Frontal cortex (tissue), 4 donors: ENCODE measurements at places on chromosomes 4 and X.

DNA sequence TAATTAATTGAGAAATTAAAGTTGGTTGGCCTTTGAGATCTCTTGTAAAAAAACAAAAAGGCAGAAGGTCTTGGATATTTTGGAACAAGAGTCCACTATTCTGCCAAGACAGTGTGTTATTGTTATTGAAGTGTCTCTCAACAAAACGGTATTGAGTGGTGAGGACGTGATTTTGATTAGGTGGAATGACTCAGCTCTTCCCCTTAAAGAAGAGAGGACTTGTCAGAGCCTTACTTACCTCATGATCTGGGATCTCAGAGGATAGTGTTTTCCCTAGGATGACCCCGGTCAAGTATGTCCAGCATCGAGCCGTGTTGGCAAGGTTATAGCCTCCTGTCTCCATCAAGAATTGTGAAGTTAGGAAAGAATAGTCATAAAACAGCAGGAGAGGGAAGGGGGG lies 110.9 kb downstream of the HDAC8 start:
- no peak for DNase-seq

- DNase-seq = no peak
Measured at GRCh38 chr4:7382634-7383014, 52.1 kb downstream of the PSAPL1 start.

DNA sequence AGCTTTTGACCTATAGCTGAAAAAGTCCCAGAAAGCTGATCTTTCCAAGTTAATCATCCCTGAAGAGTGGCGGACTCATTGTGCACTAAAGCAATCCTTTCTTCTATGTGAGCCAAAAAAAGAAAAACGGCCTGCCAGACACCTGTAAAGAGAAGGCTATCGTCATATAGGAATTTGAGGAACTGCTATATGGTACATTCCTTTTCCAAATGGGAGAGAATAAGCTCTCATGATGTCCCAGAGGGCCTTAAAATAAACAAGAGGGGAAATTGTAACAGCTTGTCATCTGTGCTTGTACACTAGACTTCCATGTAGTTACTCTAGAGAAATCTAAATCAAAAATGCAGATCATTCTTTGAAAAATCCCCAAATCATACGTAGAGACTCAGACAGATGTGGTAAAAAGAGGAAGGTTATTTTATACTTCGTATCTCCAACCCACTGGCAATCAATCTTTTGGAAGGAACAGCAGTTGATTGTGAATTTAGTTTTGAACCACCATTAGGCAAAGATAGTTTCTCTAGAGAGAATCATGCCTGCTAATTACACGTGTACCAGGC lies 26.1 kb downstream of the GPR174 start:
- no peak for DNase-seq

DNA sequence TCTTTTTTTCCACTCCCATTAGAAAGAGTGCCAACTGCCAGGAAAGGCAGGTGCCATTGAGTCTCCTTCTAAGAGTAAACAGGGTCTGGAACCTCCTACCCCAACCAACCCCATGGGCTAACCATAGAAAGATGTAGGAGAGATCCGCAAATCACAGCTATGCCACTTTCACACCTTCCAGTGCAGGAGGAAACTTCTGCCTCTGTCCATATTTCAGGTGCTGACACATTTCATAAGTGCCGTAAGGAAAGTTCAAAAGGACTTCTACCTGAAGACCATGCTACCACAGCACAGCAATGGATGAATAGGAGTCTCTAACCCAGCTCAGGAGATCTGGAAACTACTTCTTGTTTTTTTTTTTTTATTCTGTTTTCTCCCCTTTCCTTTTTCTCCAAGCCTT lies 145.8 kb downstream of the FBXO8 start:
- no peak for DNase-seq

DNA sequence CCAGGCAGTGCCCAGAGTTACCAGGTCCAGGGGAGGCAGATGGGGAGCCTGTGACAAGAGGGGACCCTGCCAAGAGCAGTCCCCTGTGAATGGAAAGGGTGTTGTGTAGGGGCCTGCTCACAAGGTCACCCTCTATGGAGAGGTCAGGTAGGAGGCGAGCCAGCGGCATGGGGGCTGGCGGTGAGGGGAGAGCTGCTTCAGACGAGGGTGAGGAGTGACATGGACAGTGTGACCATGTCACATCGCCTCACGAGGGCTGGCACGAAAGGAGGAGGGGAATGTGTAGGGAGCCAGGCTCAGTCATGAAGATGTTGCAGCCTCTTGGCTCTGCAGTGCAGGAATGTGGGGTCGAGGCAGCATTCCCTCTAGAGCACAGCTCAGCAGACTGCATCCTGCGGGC lies 29.6 kb downstream of the CLCN4 start:
- no peak for DNase-seq

DNA sequence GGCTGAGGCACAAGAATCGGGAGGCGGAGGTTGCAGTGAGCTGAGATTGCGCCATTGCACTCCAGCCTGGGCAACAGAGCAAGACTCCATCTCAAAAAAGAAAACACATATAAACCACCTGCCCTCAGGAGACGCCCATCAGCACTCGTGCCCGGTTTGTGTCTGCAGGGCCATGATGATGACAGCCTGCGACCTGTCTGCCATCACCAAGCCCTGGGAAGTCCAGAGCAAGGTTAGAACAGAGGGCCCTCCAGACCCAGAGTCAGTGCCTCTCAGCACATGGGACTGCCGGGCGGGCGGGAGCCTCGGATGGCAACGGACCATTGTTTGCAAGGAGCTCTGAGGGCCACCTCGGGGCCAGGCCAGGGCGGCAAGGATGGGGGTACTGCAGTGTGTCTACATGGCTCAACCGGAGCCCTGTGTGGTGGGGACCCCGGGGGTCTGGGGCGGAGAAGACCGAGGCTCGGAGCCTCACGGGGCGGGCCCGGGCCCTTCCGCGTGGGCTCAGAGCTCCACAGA lies 9.3 kb downstream of the ATP5ME start:
- DNase-seq = no peak
